Testis (tissue), 5 donors: ENCODE measurements at places on chromosomes 2 and 18.
A peak's percentile ranks its signal among the peaks of the same experiment; 100 is the strongest.

DNA sequence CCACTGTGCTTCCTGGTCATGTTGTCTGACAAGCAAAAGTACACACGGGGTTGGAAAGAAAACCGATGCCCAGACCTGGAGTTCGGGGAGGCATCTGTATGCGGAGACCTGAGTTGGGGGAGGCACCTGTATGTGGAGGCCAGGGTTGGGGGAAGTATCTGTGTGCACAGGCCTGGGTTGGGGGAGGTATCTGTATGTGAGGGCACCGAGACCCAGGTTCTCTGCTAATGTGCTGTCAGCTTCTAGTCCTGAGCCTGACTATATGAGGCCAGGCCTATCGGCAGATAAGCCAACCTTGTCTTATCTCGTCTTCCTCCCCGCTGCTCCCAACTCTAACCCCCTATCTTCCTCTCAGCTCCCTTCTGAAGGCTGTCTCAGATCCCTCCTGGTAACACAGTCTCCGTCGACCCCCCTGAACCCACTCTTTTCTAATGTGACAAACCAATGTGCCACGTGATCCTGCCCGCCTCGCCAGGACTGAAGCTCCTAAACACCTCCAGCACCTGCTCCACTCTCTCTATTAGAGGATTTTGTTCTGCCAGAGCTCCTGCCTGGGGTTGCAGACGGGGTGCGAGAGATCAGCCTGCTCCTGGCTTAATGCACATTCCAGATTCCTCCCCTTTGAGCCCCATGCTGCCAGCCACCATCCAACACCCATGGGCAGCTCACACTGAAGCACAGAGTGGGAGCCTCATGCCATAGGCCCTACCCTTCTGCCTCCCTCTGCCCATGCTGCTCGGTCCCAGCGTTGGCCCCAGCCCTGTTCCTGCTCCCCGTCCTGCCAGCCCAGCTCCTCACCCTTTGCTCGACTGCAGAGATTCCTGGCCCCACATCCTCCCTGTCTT lies 188.4 kb downstream of the SH3BP4 start:
- no peak for DNase-seq

DNA sequence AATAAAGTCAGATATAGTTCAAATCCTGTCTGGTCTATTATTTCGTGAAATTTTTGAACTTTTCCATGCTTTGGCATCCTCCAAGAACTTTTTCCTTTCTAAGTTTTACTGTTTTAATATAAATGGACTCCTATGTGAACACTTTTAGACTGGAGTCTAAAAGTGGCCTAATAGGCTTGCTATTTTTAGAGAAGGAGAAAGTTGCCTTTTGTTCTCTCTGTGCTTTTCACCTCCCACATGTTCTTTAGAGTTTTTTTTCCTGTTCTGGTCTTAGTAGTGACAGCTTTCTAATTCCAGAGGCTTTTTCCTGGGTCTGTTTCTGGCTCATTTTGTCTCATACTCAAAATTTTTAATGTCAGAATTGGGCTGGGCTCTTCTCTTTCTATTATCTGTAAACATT lies 72.2 kb downstream of the ADAM23 start:
- no peak for DNase-seq

GRCh38 chr18:48954886-48955819 lies 4.4 kb upstream of the SMAD7 start:
- DNase-seq = no peak

GRCh38 chr2:211455216-211455841 lies 898.9 kb downstream of the CPS1 start:
- DNase-seq = peak; percentile 63

- DNase-seq = no peak
Measured at GRCh38 chr18:32760391-32760790, 12.4 kb downstream of the KLHL14 start.

GRCh38 chr2:173410579-173410978 lies 55.9 kb downstream of the CDCA7 start:
- no peak for DNase-seq

GRCh38 chr2:159073256-159073655 lies 104.8 kb downstream of the TANC1 start:
- no peak for DNase-seq

DNA sequence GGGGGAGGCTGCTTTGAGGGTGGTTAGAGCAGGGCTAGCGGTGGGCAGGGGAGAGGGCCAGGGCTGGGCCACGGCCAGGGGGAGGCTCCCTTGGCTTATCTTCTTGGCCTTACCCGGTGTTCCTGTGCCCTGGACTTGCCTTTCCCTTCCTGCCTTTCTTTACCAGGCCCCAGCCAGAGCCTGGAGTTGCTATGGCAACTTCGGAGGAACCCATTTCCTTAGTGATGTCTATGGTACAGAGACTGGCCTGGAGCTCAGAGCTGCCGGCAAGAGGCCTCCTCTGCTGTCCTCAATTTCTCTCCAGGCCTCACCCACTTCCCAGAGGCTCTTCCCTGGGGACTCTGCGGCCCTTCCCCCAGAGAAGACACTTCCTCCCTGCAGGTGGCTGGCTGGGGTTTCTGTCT lies 11.5 kb downstream of the SPEG start:
- peak; percentile 37 for DNase-seq

DNA sequence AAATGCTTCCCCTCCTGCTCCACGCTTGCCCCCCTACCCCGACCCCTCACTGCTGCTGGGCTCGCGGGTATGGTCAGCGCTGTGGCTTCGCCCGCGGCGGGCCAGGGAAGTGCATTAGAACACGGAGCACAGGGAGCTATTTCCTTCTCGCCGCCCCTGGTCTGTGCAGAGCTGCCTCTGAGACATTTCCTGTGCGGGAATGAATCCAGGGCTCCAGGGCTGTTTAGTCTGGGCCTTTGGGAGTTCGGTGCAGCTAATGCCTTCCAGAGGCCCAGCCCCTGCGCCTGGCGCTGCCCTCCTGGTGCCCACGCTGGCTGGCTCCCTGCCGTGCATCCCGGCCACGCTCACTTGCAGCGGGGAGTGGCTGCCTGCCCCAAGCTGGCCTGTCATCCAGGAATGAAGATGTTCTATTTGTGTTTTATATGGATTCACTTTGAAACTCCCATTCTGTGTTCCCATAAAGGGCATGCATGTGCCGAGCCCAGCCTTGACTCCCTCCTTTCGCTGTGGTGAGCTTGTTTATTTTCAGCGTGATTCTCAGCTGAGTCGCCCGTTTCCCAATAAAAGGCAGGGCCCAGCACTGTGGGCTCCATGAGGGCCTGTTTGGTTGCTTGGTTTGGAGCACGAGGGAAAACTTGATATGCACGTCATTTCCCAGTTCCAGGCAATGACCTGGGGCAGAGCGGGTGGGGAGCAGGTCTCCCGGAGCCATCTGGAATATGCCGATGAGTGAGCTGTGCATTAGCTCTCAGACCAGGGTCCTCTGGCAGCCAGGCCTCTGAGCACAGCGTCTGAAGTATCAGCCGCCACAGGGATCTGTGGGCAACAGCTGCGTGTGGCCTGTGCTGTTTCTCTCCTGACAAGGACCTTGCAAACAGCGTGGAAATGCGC lies 42.7 kb downstream of the SH3RF3 start:
- DNase-seq = peak; percentile 54

DNA sequence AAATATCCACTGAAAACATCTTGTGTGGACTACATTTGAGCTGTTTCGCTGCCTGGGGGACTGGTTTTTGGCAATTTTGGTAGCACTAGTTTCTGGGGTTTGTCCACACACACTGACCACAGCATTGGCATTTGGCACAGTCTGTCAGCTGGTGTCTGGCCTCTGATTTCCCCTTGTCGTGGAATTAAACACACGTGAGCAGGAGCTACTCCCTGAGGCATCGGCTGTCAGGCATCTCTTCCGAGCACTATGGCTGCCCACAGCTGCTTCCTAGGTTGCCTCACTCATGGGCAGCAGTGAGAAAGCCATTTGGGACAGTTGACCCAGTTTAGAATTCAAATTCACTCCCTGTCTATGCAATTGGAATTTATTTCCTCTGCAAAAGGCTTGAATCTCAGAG lies 46.8 kb upstream of the FZD5 start:
- DNase-seq = no peak

- DNase-seq = peak; percentile 46
Measured at GRCh38 chr2:160388464-160389263, 104.9 kb downstream of the RBMS1 start.

GRCh38 chr2:180413336-180413735 lies 406.2 kb upstream of the CWC22 start:
- DNase-seq = no peak

DNA sequence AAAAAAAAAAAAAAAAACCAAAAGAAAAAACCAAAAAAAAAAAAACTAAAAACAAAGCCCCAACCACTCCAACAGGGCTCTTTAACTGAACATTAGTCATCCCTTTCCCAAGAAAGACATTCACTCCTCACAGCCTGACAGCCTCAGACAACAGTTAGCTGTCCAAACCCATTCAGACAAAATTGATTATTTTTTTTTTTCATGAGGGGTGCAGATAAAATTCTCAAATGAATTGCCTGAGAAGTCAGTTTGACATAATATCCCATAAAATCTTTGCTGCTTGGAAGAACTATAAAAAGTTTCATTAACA lies 206.1 kb upstream of the REV1 start:
- DNase-seq = no peak

- DNase-seq = no peak
Measured at GRCh38 chr2:44979581-44979980, 29.7 kb downstream of the SIX2 start.

- DNase-seq = peak; percentile 56
Measured at GRCh38 chr2:224038049-224038829, 847 bp downstream of the SERPINE2 start.

DNA sequence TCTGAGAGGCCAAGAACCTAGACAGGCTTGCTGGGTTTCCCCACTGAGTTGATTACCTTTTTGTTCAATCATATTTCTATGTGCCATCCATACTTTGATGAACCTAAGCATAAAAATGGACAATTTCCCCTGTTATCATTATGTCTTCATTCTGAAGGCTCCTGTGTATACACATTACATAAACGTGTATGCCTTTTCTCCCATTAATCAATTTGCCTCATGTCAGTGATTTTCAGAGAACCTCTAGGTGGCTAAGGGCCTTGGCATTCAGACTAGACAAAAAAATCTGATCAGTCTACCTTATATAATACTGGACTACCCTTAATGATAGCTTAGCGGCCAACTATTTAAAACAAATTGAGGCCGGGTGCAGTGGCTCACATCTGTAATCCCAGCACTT lies 4.1 kb upstream of the PEX13 start:
- DNase-seq = no peak

GRCh38 chr2:199742884-199743283 lies 108.1 kb downstream of the FTCDNL1 start:
- DNase-seq = no peak

DNA sequence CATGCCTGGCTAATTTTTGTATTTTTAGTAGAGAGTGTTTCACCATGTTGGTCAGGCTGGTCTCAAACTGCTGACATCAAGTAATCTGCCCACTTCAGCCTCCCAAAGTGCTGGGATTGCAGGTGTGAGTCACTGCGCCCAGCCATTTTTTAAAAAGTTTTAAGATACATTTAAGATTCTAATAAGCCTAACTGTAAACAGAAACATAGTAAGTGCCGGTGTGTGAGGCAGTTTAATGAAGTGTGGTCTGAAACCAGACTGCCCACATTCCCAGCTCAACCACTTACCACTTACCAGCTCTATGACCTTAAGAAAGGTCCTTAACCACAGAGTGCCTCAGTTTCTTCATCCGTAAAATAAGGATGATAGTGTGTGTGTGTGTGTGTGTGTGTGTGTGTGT lies 42.4 kb downstream of the TMEM237 start:
- DNase-seq = no peak

DNA sequence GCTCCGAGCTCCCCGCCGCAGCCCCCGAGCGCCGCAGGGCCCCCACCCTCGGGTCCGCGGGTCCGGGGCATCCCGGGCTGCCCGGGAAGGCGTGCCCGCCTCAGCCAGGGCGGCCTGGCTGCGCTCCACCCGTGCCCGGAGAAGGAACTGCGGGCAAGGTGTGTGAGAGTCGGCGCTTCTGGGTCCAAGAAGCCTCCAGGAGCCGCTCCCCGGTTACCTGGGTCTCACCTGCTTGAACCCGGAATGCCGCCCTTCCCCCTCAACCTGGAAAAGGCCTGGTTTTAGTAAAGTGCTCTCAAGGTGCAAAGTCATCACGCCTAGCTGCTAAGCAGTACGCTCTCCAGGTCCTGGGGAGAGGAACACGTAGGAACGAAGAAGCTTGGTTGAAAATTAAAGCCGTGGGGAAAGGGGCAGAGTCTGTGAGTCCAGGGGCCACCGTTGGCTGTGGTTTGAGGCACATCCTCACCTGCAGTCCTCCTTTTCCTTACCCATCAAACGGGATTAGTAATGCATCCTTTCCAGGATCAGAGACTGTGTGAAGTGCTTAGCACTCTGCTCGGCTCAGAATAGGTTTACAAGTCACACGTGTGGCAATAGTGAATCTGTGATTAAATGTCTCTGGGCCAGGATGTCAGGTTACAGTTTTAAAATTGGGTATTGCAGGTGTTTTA lies 1.2 kb downstream of the ASAP2 start:
- DNase-seq = peak; percentile 34

GRCh38 chr2:111019381-111019780 lies 101.3 kb upstream of the BCL2L11 start:
- no peak for DNase-seq

- peak; percentile 19 for DNase-seq
Measured at GRCh38 chr2:144403933-144404332, 116.0 kb downstream of the ZEB2 start.

DNA sequence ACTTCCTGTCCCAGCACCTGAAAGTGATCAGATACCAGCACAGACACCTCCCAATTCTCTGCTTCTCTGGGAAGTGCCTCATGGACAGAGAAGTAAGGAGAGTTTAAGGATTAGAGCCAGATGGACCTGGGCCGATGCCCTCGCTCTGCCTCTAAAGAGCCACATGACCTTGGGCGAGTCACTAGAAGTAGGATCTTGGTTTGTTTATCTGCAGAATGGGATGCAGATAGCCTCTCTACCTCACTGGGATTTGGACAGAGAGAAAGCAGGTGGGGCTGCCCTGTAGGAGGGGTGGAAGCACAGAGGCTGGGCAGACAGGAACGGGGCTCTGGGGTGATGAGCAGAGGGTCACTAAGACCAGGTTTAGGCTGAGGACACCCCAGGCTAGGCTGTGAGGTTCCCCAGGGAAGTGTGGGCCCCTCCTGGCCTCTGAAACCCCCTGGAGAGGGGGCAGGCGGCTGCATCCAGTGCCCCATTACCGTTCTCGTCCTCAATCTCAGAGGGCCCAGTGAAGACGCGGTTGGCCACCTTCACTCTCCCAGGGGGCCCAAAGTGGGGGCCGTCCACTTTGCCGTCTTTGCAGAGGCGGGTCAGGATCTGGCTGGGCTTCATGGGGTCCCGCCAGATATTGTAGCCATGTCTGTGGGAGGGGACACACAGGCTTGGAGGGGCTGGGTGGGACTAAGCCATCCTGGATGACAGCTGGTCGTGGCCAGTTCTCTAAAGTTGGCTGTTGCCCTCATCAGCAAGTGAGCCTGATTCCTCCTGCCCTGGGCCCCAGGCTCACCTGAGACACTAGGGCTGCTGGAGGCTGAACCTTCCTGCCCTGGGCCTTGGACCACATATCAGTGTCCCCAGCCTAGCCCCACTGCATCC lies 13.3 kb downstream of the OTOF start:
- no peak for DNase-seq

DNA sequence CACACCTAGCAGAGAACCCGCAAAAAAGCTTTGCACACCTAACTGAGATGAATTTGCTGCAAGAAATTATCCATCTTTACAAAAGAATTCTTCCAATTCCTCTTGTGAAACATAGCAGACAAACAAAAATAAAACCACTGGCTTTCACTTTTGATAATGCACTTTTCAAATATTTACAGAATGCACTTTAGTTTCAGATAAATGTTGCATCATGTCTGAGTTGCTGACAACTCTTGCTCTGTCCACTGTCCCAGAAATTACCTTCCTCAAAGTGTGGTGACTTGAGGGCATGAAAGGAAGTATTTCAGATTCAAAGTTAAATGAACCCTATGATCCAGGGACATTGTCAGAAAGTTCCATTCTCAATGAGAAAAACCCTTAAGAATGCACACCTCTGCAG lies 256.2 kb upstream of the PARD3B start:
- DNase-seq = no peak

- DNase-seq = peak; percentile 26
Measured at GRCh38 chr2:181178823-181179412, 198.5 kb downstream of the UBE2E3 start.
